Psoas muscle (tissue), 8 donors: ENCODE measurements at places on chromosomes 6 and 20. TPM values are rescaled to one million over a fixed set of nuclear protein-coding genes. Genes with fewer than 3 reads are reported as not detected.

ZNF334 gene
- 0.27 TPM for total RNA-seq

- H3K4me3 ChIP-seq: no peak overlapping the region
- no peak overlapping the region for H3K27ac ChIP-seq
- no peaks in the 10 kb centered on the region for H3K36me3 ChIP-seq
- DNase-seq: no peak
- peaks cover 74% of the 10 kb centered on the region for H3K27me3 ChIP-seq
Observed at GRCh38 chr6:28203201-28203600, 21.9 kb upstream of the ZSCAN9 start.

DNA sequence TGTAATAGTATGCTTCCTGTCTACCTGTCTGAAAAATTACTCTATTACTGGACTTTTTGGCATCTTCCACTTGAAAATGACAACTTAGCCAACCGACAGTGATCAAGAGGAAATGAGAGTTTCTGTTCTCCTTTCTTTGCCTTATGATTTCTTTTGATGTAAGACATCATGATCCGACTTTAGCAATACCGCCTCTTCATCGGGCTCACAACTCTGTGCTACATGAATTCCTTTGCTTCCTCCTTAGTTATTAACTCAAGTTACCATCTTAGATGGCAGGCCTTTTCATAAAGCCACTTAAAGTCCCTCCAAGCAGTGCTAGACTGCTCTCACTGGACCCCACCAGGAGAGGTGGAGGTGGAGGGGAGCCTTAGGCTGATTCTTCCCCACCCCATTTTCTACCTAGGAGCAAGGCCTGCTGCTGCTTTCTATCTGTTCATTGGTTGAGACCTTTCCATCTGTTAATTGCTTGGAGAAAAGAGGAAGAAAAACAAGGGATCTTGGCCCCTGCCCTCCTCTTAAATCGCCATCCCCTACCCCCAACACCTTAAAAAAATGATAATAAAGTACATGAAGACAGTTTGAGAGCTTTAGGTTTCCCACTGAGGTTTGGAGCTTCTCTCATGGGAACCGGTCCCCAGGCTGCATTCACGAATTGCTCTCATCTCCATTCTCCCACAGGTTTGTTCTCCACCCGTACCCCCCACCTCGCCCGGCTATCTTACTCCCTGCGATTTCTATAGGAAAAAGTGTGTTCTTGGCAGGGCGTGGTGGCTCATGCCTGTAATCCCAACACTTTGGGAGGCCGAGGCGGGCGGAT lies 21.6 kb upstream of the MCM3 start:
- H3K27me3 ChIP-seq: no peaks in the 10 kb centered on the region
- H3K4me1 ChIP-seq: no peaks in the 10 kb centered on the region
- no peak overlapping the region for H3K27ac ChIP-seq
- no peak for DNase-seq
- no peak overlapping the region for H3K4me3 ChIP-seq

ISM1 gene
- 1.8 TPM for total RNA-seq

DNA sequence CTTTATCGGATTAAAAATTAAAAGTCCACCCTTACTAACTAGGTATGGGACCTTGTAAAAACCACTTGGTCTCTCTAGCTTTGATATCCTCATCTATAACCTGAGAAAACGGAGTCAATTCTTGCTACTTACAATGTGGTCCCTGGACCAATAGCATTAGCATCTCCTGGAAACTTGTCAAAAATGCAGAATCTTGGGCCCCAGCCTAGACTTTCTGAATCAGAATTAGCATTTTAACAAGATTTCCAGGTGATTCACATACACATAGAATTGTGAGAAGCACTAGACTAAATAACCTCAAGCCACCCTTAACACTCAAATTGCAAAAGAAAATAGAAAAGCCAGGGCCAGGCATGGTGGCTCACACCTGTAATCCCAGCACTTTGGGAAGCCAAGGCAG lies 96.6 kb downstream of the RNGTT start:
- no peak for DNase-seq
- H3K4me3 ChIP-seq: no peak overlapping the region
- H3K4me1 ChIP-seq: peaks cover 18% of the 10 kb centered on the region
- no peaks in the 10 kb centered on the region for H3K27me3 ChIP-seq
